ENCODE measurements at places on chromosomes 1 and 21.
A peak's percentile ranks its signal among the peaks of the same experiment; 100 is the strongest.

DNA sequence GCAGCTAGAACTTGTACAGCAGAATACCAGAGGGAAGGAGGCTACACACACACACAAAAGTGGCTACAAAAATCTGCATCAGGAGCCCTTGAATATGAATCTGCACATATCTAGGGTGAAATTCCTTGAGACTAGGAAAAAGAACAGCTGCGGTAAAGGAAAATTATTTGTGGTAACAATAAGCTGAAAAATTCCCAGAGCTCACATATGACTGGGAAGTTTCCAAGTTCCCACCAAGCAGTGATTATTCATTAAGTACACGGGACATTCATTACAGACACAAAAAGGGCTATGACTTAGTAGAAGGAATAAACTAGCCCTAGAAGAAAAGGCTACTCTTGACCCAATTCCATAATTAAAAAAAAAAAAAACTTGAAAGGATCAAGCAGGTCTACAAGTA lies 149.5 kb upstream of the BACE2 start:
- no peak overlapping the region for H3K4me3 ChIP-seq
- no peak for DNase-seq
- H3K27ac ChIP-seq, result no peak overlapping the region
- H3K27me3 ChIP-seq, result no peaks in the 10 kb centered on the region
- no peaks in the 10 kb centered on the region for H3K36me3 ChIP-seq

DNA sequence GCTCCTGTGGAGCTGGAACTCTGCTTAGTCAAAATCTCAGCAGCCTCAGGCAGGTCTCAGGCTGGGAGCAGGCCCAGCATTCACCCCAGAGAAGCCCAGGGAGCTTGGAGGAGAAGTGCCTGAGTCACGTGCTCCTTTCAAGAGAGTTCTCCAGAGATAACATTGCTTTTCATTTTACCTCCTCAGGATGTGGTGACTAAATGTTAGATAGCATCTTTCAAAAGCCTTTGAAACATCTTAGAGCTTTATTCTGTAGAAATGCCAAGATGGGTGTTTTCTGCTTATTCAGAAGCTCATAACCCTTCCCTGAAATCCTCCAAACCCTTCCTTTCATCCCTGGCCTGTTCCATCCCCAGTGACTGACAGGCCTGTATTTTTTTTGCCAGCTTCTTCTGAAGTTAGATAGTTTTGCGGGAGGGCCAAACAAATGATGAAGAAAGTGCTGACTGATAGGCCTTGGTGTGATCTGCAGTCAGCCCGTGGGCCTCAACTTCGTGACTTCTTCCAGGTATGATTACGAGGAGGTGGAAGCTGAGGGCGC lies 58.0 kb downstream of the PGM1 start:
- DNase-seq, result peak; percentile 53
- no peaks in the 10 kb centered on the region for H3K36me3 ChIP-seq
- peak overlapping the region; percentile 31 for H3K27ac ChIP-seq
- H3K4me1 ChIP-seq, result peaks cover 39% of the 10 kb centered on the region
- no peak overlapping the region for H3K4me3 ChIP-seq

- DNase-seq, result no peak
- no peaks in the 10 kb centered on the region for H3K4me1 ChIP-seq
- no peaks in the 10 kb centered on the region for H3K27me3 ChIP-seq
- no peak overlapping the region for H3K4me3 ChIP-seq
- H3K36me3 ChIP-seq, result peaks cover 14% of the 10 kb centered on the region
- no peak overlapping the region for H3K27ac ChIP-seq
Observed at GRCh38 chr21:42913476-42913875, 12.0 kb downstream of the ERVH48-1 start.

- no peak overlapping the region for H3K4me3 ChIP-seq
- H3K4me1 ChIP-seq, result no peaks in the 10 kb centered on the region
- H3K27ac ChIP-seq, result no peak overlapping the region
- H3K27me3 ChIP-seq, result no peaks in the 10 kb centered on the region
- H3K36me3 ChIP-seq, result no peaks in the 10 kb centered on the region
Observed at GRCh38 chr1:22790232-22791008, 79.8 kb downstream of the EPHB2 start.

DNA sequence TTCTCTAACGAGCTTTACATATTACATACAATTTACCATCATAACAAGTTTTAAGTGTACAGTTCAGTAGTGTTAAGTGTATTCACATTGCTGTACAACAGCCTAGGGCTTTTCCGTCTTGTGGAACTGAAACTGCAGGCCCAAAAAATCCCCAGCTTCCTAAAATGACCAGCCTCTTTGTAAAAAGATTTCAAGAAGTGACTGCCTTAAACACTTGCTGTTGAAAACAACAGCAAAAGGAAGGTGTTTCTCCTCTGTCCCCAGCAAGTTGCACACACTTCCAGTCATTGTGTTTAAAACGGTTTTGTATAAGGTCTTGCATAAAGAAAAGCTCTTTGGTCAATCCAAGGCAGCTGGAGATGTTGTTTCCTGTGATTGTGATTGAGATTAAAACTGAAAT lies 16.0 kb upstream of the GBP1 start:
- H3K4me1 ChIP-seq, result no peaks in the 10 kb centered on the region
- no peaks in the 10 kb centered on the region for H3K27me3 ChIP-seq
- no peaks in the 10 kb centered on the region for H3K36me3 ChIP-seq
- no peak overlapping the region for H3K4me3 ChIP-seq
- no peak for DNase-seq

DNA sequence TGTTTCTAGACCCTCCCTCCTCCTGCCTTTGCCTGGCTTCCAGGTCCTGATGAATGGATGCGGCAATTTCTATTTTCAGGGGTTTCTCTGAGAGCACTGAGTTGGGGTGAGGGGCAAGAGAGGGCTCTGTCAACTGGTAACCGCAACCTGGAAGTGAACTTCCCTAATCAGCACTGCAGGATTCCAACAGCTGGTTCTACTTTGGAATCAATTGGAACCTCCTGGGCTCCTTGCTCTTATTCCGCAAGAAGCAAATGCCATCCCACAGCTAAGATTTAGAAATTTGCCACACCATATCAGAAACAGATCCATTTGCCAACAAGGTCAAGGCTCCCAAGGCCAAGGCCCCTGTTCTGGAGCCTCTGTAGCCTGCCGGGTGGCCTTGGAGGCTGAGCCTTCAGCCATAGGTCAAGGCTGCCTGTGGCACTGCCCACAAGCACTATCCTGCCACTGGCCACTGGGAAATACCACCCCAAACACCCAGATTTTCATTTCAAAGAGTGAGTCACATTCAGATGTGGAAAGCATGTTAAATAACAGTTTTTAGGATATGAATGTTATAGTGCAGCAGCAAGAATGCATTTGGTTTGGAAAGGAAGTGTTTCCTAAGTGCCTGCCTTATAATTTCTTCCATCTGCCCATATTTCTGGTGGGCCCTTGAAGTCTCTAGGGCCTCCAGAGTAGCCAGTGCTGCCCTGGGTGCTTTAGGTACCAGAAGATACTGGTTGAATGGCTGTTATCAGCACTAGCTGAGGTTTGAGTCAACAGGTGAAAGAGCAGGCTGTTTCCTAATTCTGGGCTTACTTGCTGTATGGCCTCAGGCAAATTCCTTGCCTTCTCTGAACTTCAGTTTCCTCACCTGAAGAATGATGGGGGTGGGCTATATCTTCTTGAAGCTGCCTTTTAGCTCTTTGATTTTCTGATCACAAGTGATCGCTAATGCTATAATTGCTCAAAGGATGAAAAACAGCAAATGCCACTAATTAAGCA lies 56.3 kb upstream of the JUN start:
- no peak for DNase-seq
- H3K4me1 ChIP-seq, result no peaks in the 10 kb centered on the region
- no peaks in the 10 kb centered on the region for H3K36me3 ChIP-seq
- no peak overlapping the region for H3K27ac ChIP-seq
- H3K4me3 ChIP-seq, result no peak overlapping the region
- H3K27me3 ChIP-seq, result no peaks in the 10 kb centered on the region

DNA sequence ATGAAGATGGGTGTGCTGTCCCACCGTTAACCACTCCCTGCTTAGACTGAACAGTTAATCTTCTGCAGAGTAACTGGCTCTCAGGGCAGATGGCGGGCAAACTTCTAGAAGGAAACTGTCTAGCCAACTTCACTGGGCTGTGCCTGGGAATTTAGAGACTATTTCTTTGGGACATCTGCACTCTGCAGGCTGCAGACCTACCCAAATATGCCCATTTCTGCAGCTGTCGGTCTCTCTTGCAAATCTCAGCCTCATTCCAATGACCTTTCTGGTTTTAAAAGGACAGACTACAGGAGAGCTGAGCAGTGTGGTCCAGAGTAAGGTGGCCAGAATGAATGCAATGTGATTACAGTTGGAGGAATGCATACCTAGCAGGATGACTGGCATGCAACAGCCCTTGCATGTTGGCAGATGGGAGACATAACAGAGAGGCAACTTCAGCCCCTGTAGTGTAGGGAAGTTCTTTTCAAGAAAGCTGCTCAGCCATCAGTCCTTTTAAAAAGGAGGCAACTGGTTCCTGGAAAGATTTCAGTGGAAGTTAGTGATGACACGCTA lies 26.3 kb upstream of the IL20 start:
- H3K4me1 ChIP-seq, result no peaks in the 10 kb centered on the region
- H3K36me3 ChIP-seq, result no peaks in the 10 kb centered on the region
- DNase-seq, result no peak
- H3K27me3 ChIP-seq, result no peaks in the 10 kb centered on the region
- no peak overlapping the region for H3K4me3 ChIP-seq

- DNase-seq, result no peak
- no peak overlapping the region for H3K27ac ChIP-seq
- H3K36me3 ChIP-seq, result no peaks in the 10 kb centered on the region
- no peak overlapping the region for H3K4me3 ChIP-seq
Observed at GRCh38 chr1:215819114-215819513, 252.0 kb downstream of the KCTD3 start.

DNA sequence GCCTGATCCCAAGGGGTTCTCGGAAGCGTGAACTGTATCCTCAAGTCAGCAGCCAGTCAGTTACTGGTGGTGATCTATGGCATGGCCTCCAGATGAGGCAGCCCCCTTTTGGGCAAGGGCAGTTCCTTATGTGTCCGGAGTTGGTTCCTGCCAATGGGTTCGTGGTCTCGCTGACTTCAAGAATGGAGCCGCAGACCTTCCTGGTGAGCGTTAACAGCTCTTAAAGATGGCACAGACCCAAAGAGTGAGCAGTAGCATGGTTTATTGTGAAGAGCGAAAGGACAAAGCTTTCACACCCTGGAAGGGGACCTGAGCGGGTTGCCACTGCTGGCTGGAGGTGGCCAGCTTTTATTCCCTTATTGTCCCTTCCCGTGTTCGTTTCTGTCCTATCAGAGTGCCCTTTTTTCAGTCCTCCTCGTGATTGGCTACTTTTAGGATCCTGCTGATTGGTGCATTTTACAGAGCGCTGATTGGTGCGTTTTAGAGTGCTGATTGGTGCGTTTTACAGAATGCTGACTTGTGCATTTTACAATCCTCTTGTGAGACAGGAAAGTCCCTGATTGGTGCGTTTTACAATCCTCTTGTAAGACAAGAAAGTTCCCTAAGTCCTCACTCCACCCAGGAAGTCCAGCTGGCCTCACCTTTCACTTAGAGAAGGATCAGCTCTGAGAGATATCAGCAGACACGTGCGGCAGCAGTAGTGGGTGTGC lies 8.9 kb upstream of the IL10RB start:
- peaks cover 48% of the 10 kb centered on the region for H3K4me1 ChIP-seq
- no peak overlapping the region for H3K27ac ChIP-seq
- H3K4me3 ChIP-seq, result no peak overlapping the region
- H3K36me3 ChIP-seq, result peaks cover 54% of the 10 kb centered on the region
- H3K27me3 ChIP-seq, result no peaks in the 10 kb centered on the region

- no peaks in the 10 kb centered on the region for H3K36me3 ChIP-seq
- DNase-seq, result no peak
- H3K27me3 ChIP-seq, result no peaks in the 10 kb centered on the region
Observed at GRCh38 chr1:12511516-12512468, 106.2 kb downstream of the DHRS3 start.

DNA sequence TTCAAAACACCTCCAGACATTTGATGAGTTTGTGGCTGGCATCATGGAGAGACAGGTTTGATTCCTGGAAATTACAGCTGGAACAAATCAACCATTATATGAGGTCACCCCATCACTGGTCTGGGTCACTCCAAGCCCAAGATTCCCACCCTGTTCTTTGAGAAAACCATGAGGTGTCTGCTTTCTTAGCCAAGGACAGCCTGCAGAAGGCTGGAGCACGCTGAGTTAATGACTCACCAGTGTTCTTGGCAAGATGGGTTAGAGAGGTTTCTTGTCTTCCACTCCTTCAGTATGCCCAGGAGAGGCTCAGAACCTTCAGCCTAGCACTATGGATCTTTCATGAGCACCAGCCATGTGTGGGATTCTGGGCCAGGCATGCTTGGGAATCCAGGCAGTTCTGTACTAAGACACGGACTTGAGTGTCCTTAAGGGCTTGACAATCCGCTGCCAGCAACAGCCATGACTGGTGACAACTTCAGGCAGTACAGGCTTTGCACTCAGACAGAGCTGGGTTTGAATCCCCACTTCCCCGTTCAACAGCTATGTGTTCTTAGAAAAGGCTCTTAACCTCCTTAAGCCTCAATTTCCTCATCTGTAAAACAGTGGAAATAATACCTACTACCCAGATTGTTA lies 43.9 kb downstream of the GRHL3 start:
- H3K27ac ChIP-seq, result no peak overlapping the region
- DNase-seq, result no peak
- H3K36me3 ChIP-seq, result no peaks in the 10 kb centered on the region
- H3K4me1 ChIP-seq, result no peaks in the 10 kb centered on the region
- no peaks in the 10 kb centered on the region for H3K27me3 ChIP-seq
- no peak overlapping the region for H3K4me3 ChIP-seq

- DNase-seq, result no peak
- no peak overlapping the region for H3K27ac ChIP-seq
- no peak overlapping the region for H3K4me3 ChIP-seq
- H3K4me1 ChIP-seq, result no peaks in the 10 kb centered on the region
- no peaks in the 10 kb centered on the region for H3K27me3 ChIP-seq
Observed at GRCh38 chr1:34549199-34549598, 205.6 kb upstream of the GJB5 start.

- H3K4me1 ChIP-seq, result no peaks in the 10 kb centered on the region
- H3K27ac ChIP-seq, result no peak overlapping the region
- no peak for DNase-seq
- no peaks in the 10 kb centered on the region for H3K36me3 ChIP-seq
- no peaks in the 10 kb centered on the region for H3K27me3 ChIP-seq
Observed at GRCh38 chr1:68376441-68376840, 73.3 kb downstream of the RPE65 start.

- no peaks in the 10 kb centered on the region for H3K27me3 ChIP-seq
- H3K36me3 ChIP-seq, result no peaks in the 10 kb centered on the region
- no peak overlapping the region for H3K4me3 ChIP-seq
- DNase-seq, result no peak
- H3K4me1 ChIP-seq, result peaks cover 4% of the 10 kb centered on the region
Observed at GRCh38 chr1:1299686-1300351, 7.9 kb downstream of the ACAP3 start.

GRCh38 chr1:15214527-15214926 lies 32.5 kb upstream of the FHAD1 start:
- no peaks in the 10 kb centered on the region for H3K36me3 ChIP-seq
- DNase-seq, result no peak
- peaks cover 4% of the 10 kb centered on the region for H3K27me3 ChIP-seq
- no peak overlapping the region for H3K27ac ChIP-seq

- peak within 1 kb of the TSS; percentile 69 for H3K4me3 ChIP-seq
- H3K27me3 ChIP-seq, result no peaks in the 10 kb centered on the region
- no peaks in the 10 kb centered on the region for H3K36me3 ChIP-seq
- H3K27ac ChIP-seq, result peak within 1 kb of the TSS; percentile 31
- H3K4me1 ChIP-seq, result peaks cover 16% of the 10 kb centered on the region
Observed at GRCh38 chr1:247331525-247332214, at the start of gene ZNF496. Gene ZNF496, minus strand, starts transcription at chr1:247331867. Its CDS starts 2,289 bp downstream, at chr1:247329578.

Measured in CD4-positive, alpha-beta memory T cell (primary cell).